Pulmonary artery endothelial cell (primary cell): ENCODE measurements at places on chromosomes 4 and X.

DNA sequence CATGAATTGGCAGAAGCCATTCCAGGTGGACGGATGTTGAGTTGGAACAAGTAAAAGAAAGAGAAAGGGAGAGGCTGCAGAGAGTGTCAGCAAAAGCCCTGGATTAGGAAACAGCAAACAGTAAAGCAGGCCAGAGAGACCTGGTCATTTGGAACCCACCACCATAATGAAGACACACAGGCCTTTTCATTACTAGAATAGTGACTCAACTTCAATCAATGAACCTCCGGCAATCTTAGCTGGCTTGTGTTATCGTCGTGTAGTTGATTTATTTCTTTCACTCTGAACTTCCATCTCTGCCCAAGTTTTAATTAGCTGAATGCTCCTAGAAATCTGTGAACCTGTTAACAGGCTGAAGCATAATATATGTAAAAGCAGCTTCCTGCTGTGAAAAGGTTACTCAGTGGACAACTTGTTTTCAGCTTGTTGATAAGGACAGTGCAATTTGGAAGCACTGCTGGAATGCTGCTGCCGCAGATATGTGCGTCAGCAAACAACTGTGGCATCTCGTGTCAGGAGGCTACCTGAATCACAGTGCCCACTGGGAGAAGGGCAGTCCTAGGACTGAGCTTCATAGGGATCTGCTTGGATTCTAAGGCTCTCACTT, 68.8 kb downstream of the SPANXN4 start:
- DNase-seq, result no peak

DNA sequence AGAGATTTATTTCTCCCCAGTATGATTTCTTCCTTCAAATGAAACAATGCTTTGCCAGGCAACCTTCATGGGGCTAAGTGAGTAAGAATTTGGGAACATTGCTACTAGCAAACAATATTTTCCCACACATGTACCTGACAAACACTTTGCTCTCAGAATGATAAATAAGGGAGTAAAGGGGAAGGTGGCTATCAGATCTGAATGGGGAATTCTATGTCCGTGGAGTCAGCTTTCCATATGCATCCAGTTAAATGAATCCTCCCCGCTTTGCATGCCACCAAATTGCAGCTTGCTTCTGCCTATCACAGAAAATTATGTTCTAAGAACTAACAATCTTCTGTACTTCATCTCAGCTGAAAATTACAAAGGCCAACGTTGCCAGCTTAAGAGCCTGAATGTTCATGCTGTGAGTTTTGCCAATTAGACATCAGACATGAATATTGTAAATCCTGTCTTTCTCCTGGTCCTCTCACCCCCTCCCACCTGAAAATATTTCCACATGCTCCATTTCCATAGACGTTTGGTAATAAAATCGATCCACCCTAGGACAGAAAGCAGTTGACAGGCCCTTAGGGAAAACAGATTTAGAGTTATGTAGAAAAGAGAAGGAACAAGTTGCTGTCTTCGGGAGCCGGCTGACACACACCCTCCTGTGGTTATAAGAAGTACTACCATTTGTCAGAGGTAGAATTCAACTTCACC, 6.3 kb downstream of the MEPE start:
- no peak for DNase-seq

DNA sequence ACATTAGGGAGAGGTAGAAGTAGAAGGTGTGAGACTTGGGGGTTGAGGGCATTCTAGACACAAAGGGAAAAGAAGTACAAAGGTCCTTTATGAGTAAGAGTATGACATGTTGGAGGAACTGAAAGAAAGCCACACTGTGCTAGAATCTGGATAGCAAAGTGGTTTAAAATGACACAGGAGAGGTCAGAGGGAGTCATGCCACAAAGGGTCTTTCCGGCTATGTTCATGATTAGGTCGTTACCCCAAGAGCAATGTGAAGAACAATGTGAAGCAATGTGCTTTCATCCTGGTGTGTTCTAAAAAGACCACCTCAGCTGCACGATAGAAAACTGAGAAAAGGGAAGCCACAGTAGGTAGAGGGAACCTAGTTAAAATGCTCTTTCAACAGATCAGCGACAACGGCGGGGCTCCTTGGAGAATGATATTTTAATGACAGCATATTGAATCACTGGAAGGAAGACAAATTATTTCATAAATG, 29.2 kb downstream of the SMIM14 start:
- no peak for DNase-seq

- no peak for DNase-seq
These were observed 319.7 kb downstream of the PCDH18 start for GRCh38 chr4:137212601-137213000.

DNA sequence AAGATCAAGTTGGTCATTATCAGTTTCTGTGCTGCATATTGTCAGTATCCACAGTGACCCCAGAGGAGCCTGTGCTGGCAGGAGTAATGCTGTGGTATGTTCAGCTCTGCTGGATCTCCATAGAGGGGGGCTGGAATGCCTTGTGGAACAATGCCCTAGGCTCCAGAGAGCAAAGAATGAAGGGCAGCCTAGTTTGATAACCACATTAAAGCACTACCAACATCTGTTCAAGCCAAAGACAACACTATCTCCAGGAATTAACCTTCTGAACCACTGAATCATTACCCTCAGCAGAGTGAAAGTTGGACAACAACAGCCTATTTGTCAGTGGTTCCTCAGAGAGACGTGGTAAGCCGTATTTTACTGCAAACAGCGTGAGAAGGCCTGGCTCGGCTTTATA, 192.3 kb upstream of the CXorf66 start:
- DNase-seq, result no peak

- no peak for DNase-seq
These were observed 178.6 kb downstream of the ACTRT1 start for GRCh38 chrX:127873637-127874036.

DNA sequence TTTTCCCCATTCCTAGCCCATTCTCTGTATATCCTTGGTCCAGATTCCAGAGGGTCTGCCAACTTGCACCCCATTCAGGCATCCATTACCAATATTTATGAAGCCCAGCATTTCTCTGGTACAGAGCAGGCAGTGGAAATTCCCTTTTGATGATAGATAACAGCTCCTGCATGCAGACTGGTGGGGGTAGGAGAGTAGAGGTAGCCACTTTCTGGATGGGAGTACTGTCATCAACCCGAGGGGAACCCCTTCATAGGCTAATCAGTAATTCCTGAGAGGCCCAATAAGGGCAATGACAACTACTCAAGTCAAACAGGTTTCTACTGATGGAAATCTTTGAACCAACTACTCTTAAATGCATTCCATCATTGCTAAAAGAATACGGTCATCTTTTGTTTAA, 63.7 kb downstream of the COL25A1 start:
- no peak for DNase-seq

DNA sequence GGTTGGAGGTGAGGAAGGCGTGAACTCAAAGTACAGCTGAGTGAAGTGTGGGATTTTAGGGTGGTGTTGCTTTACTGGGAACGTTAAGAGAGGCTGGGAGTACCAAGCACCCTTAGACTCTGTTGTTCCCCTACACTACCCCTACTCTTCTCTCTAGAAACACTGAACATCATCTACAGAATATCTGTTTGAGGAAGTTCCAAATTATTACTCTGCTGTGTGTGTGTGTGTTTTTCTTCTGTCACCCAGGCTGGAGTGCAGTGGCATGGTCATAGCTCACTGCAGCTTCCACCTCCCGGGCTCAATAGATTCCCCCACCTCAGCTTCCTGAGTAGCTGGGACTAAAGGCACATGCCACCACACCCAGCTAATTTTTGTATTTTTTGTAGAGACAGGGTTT, 76.7 kb upstream of the AP1S2 start:
- no peak for DNase-seq

- DNase-seq, result no peak
These were observed 462.4 kb upstream of the NDST4 start for GRCh38 chr4:115575851-115576250.

DNA sequence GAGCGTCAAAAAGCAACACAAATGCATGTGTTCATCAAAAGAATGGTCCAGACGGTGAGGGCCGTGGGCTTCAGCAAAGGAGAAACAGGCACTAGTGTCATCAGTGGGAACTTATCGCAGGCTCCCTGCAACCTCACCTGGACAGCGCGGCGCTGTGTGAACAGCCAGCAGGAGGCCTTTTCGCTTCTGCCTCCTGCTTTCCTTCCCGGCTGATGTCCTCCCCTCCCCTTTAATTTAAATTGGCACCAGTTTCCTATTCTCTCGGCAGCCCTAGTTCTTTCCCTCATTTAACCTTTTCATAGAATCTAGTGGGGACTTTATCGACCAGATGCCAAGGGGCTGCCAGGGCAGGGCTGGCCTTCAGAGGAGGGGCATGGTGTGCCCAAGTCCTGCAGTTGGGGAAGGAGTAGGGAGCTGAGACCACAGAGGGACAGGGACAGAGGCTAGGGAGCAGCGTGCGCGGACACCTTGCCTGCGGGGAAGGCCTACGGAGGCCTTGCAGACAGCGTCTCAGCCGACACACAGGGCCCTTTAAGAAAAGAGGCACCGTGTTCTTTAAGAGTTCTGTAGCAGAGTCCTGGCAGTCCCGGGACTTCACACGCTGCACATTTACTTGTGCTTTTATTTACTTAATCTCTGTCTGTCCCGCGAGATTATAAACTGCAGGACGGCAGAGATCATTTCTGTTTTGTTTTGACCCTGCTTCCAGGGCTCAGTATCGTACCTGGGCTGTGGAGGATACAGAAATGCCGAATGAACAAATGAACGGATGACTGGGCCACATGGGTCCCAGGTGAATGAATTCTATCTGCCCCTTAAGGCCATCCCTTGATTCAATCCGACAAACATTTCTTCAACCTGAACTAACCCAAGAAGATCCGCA, 8.4 kb upstream of the SORBS2 start:
- no peak for DNase-seq

DNA sequence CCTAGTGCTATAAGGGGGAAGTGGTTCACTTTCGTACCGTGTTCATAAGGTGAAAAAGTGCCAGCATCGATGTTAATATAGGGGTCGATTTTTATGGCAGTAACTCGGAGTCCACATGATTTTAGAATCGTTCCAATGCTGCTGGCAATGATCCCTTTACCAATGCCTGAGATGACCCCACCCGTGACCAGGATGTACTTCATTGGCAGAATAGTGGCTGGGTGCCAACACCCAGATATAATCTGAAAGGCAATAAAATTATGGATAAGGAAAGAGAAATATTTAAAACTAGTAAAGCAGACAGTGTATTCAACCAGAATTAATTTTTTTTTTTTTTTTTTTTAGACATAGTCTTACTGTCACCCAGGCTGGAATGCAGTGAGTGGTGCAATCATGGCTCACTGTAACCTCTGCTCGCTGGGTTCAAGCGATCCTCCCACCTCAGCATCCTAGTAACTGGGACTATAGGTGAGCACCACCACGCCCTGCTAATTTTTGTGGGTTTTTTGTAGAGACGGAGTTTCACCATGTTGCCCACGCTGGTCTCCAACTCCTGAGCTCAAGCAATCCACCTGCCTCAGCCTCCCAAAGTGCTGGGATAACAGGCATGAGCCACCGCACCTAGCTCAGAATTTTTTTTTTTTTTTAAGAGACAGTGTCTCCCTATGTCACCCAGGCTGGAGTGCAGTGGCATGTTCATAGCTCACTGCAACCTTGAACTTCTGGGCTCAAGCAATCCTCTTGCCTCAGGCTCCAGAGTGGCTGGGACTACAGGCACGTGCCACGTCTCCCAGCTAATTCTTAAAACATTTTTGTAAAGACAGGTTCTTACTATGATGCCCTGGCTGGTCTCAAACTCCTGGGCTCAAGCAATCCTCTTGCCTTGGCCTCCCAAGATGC, 9.5 kb downstream of the CTPS2 start:
- DNase-seq, result no peak

GRCh38 chrX:141669689-141670088, 28.9 kb downstream of the SPANXD start:
- DNase-seq, result no peak

- DNase-seq, result no peak
These were observed 11.8 kb upstream of the LCORL start for GRCh38 chr4:18033111-18034085.
